ENCODE measurements at places on chromosomes 3 and 15.

- DNase-seq, result no peak
Measured at GRCh38 chr15:33119273-33119672, 75.2 kb downstream of the FMN1 start.

DNA sequence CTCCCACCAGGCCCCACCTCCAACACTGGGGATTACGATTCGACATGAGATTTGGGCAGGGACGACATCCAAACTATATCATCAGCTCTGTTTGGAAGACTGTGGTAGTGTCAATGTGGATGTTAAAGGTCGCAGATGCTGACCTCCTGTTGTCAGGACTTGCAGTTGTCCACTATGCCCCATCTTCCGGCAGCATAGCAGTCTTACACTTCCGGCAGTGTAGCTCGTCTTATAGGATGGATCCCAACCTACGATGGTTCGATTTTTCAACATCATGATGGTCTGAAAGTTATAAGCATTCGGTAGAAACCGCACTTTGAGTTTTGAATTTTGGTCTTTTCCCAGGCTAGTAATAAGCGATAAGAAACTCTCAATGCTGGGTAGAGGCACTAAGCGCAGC, 20.6 kb downstream of the CLRN1 start:
- DNase-seq, result no peak

DNA sequence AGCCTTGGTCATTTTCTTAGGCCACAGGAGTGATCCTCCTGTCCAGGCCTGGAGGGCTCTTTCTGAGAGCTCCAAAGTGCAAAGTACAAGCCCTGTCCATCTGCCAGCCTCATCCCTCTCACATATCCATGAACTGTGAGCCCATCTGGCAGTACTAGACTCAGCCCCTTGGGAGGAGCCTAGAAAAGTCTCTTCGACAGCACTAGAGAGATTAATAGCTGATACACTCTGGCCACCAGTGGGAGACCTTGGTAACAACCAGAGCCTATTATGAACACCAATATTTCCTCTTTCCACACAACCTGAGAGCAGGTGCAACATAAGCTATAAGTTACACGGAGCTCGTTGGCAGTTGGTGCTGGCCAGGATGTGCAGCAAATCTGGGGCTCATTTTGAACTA, 59.5 kb upstream of the DCLK3 start:
- no peak for DNase-seq

GRCh38 chr15:80185152-80185551, 32.4 kb downstream of the FAH start:
- no peak for DNase-seq

GRCh38 chr15:28995705-28996104, 109.9 kb downstream of the APBA2 start:
- DNase-seq, result no peak

DNA sequence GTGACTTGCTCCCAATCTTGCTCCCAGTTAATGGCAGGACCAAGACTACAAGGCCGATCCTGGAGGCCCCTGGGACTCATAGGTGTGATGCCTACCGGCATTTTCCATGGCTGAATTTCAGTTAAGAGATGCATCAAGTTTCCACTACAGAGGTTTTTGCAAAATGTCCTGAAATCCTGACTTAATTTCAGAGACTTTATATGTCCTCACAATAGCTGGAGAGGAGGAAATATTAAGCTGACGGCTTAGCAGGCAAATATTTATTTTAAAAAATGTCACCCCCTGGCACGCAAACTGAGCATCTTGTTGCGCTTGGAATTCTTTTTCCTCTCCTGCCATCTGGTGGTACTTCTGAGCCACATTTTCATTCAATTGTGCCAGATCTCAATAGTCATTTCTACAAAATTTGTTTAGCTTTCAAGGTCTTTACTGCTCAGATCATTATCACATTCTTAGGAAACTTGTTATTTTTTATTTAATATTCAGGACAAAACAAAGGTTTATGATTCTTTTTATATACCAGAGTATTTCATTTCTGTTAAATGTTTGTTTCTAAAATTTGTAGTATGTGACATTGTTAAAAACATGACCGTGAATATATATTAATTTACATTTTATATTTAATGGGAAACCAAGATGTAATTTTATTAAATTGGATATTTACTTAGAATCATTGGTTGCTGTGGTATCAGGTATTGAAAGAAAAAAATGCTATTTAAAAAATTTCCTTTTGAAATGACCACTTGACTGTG, 189.2 kb upstream of the THRB start:
- DNase-seq, result no peak

DNA sequence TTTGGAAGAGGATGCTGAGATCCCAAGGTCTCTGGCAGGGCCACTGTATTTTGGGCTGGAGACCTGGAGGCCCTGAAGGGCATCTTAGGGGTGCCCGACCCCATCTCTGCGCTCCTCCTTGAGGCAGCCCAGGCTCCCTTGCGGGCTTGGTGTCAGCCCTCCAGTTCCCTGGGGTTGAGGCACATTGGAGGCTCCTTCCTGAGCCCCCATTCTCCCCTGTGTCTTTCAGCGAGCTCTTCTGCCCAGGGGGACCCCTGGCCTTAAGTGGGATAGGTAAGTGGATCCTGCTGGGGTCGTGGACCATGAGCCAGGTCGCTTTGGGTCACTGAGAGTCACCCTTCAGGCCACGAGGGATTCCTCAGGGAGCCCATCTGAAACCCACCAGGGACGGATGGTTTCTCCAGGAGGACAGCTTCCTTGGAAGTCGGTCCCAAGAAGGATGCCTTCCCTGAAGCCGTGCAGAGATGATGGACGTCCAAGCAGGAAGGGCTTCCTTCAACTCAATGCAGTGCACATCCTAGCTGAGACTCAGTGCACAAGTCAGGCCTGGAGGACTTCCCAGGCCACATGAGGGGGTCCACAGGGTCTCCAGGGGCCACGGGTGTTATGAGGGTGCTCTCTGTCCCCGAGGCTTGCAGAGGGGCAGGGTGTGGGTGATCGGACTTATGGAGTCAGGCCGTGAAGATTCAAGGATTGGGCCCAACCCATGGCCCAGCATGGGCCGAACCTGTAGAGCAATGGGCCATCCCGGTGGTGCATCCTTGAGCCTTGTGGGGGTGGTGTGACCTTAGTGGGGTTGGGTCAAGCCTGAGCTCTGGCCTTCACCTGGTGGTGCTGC, 224.3 kb downstream of the SNRPN start:
- DNase-seq, result no peak

- no peak for DNase-seq
Measured at GRCh38 chr3:141539431-141540187, 52.8 kb downstream of the RASA2 start.

DNA sequence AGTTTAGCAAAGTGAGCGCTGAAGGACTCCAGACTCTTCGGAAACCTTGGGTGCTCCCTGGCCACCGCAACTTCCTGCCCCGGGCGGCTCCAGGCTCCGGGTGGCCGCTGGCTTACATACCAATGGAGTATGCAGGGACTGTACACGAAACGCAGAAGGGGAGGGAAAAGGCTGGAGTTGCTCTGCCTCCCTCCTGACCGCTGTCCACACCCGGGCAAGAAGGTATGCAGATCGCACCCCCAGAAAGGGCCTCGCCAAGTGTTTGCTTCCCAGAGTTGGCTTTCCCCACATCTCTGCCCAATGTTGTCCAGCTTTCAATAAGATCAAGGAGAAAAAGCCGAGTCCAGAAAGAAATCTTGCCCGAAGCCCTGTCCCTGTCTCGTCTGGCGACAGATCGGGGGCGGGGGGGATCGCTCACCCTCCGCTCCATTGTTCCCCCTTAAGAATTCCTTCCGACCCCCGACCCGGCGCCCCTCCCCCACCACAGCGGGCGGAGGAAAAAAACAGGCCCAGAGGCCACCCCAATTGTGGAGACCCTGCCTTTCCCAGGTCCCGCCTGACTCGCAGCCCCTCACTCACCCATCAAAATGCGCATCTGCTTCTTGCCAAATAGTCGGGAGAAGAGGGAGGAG, 533 bp downstream of the ARF4 start:
- DNase-seq, result peak; percentile 52

GRCh38 chr3:13163848-13164382, 90.7 kb upstream of the IQSEC1 start:
- DNase-seq, result no peak

- DNase-seq, result no peak
Measured at GRCh38 chr3:117556646-117557407, 847.2 kb downstream of the TUSC7 start.

DNA sequence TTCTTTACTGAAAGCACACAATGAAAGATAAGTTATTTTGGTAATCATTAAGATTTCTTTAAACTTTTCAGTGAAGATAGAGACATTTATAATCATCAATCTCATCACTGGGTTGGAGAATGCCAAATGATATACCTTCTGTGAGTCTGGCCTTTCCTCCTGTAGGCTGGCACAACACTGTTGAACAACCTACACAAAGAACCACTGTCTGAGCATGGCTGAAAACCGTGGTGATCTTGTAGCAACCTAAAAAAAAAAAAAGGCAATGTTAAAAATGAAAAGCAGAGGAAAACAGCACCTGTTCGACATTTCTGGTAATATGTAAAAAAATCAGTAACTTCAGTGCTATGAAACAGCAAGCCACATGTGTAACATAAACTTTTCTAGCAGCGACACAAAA, 1.8 kb downstream of the RPS27L start:
- no peak for DNase-seq

DNA sequence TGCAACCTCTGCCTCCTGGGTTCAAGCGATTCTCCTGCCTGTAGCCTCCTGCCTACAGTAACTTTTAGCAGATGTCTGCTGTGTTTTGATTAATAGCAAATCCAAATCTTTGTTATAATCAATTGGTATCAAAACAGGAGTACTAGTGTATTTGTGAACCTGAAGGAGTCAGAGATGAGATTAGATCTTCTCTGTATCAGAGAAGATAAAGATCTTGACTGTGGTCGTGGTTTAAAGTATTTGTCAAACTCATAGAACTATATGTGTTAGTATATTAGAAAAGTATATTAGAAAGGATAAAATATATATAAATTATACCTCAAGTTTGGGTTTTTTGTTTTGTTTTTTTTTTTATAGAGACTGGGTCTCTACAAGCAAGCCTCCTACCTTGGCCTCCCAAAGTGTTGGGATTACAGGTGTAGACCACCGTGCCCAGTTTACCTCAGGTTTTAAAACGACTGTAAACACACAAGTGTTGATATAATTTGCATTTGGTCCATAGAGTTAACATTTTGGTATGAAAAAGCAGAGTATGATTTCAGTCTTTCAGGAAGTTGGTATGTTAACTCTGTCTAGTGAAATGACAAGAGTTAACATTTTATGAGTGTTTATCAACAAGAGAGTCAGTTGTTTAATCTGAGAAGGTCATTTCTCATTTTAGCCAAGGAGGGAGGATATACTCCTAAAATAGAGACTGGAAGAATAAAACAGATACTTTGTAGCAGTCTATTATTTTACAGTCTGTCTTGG, 18.3 kb downstream of the RTF1 start:
- DNase-seq, result no peak

DNA sequence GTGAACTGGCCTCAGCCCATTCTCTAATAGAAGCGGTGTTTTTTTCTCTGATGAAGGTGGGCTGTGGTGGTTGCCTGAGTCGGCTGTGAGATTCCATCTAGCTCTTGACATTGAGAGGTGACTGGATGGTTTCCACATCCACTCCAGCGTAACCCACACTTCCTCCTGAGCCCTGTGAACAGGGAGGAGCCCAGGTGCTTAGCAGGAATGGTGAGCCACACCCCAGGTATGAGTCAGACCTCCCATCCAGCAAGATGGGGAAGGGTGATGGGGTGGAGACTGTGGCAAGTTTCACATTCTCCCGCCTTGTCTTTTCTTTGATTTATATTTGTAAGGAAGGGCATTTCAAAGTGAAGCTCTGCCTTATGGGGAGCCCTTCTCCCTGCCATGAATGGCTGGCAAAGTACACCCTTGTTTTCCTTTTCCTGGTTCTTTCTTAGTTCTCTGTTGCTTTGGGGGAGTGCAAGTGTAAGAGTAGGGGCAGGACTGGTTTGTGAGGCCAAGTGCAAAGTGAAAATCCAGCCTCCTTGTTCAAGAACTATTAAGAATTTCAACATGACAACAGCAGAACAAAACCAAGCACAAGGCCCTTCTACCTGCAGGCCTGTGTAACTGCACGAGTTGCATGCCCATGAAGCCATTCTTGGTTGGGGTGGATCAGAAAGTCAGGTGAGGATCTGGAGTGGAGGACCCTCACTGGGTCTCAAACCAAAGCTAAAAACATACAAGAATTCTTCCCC, 4.6 kb upstream of the TPRG1 start:
- DNase-seq, result no peak

DNA sequence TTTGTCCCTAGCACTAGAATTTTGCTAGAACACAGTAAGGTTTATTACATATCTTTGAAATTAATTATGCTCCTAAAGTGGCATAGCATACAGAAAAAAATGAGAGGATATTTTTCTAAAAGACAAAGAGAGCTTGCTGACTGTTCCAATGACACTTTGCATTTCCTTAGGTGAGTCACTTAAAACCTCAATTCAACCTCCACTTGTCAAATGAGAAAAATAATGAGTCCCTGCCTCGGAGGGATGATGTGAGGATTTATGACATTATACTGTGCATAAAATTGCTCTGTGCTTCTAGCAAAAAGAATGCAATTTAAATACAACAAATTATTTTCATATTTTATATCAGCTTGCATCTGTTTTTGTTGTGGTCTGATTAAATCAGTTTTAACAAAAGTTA, 1417.0 kb upstream of the ALCAM start:
- DNase-seq, result no peak

- no peak for DNase-seq
Measured at GRCh38 chr3:52435246-52436101, 9.4 kb downstream of the SEMA3G start.

DNA sequence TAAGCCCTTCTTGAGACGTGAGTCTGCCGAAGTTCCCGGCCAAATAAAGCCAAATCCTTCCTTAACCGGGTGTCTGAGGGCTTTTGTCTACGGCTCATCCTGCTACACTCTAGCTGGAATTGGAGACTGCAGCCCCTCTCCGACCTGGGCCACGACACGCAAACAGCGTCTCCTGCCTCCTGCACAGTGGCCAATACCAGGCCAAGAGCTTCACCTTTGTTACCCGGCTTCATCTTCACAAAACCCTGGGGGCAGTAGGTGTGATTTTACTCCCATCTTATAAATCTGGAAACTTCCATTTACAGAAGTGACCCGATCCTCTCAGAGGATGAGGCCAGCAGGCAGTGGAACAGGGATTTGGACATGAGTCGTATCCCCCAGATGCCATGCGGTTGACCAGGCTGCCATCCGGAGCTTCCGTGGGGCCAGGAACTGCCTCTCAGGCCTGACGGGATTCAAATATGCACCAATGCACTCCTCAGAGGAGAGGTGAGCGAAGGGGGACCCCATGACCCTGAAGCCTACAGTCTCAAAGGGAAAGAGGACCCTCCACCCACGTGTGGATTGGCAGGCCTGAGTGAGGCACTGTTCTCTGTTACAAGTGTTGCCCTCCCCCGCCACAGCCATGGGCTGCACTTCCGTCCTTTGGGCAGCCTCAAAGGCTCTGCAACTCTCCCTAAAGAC, 53.2 kb upstream of the KLF13 start:
- DNase-seq, result no peak

GRCh38 chr3:114392831-114393230, 99.0 kb downstream of the TIGIT start:
- no peak for DNase-seq

Data from activated effector memory CD4-positive, alpha-beta T cell treated with Interleukin-2 at 50 U/mL for 16 hours (primary cell).